Placental pericyte (primary cell): ENCODE measurements at places on chromosomes 4 and X. TPM values are rescaled to one million over a fixed set of nuclear protein-coding genes. Genes with fewer than 3 reads are reported as not detected.

CDKL2 gene
- 0.29 and 0.88 TPM in 2 replicates for total RNA-seq

SHROOM4 gene
- 0.44 and 2.6 TPM in 2 replicates for total RNA-seq

FGFBP2 gene
- not detected in 2 replicates for total RNA-seq

TEX13A gene
- total RNA-seq = not detected in 2 replicates

TRIM60 gene
- 0.88 and 1.1 TPM in 2 replicates for total RNA-seq

NUDT10 gene
- total RNA-seq = 0.14 TPM in 1 of 2 replicates, not detected in the other

MMRN1 gene
- total RNA-seq = 0.57 TPM in 1 of 2 replicates, not detected in the other

RS1 gene
- not detected in 2 replicates for total RNA-seq

DUSP9 gene
- under 0.01 and 0.14 TPM in 2 replicates for total RNA-seq

TLR7 gene
- under 0.01 TPM in 1 of 2 replicates, not detected in the other for total RNA-seq

NEIL3 gene
- 2.6 and 14.6 TPM in 2 replicates for total RNA-seq

TEX11 gene
- not detected in 2 replicates for total RNA-seq

ENOX2 gene
- 10.9 and 11.4 TPM in 2 replicates for total RNA-seq

NAP1L2 gene
- 0.29 TPM in 1 of 2 replicates, not detected in the other for total RNA-seq

ARHGAP24 gene
- total RNA-seq = 53.0 and 78.0 TPM in 2 replicates

KIAA1210 gene
- total RNA-seq = not detected in 2 replicates

SHROOM2 gene
- total RNA-seq = 1.8 and 6.7 TPM in 2 replicates
